Erythroblast (primary cell): ENCODE measurements at places on chromosomes 11 and 22.

DNA sequence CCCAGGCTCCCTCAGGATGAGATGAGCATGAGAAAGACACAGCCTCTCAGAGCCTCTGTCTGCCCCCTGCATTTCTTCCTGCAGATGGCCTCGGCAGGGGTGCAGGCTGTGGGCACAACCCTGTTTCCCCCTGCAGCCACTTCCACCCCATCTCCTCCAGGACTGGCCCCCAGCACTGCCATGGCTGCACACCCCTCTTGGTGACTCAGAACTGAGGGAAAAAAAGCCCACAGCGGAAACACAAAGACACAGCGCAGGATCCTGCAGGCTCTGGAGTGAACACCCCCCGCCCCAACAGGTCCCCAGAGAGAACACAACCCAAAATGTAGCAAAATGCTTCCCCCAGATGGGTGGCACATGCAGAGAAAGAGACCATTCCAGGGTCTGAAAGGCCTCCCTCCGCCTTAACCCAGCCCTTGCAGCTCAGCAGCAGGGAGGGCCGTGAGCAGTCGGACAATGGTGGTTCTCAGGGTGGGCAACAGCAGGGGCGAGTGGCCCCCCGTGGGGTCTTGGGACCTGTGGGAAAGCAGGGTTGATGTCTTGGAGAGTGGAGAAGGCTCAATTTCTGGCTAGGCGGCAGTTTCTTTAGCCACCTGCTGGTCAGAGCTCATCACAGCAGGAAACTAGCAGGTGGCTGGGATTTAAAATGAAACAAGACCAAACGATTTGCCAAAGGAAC lies 8.0 kb downstream of the TUBGCP6 start:
- peak; percentile 24 for DNase-seq

GRCh38 chr11:27055065-27055682 lies 14.6 kb downstream of the BBOX1 start:
- DNase-seq = no peak

DNA sequence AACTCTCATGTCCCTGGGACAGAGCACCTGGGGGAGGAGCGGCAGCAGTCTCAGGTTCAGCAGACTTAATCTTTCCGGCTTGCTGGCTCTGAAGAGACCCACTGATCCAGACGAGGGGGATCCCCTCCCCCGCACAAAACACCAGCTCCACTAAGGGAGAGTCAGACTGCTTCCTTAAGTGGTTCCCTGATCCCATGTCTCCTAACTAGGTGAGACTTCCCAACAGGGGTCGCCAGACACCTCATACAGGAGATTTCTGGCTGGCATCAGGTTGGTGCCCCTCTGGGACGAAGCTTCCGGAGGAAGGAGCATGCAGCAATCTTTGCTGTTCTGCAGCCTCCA lies 157.2 kb upstream of the TMEM45B start:
- DNase-seq = no peak

DNA sequence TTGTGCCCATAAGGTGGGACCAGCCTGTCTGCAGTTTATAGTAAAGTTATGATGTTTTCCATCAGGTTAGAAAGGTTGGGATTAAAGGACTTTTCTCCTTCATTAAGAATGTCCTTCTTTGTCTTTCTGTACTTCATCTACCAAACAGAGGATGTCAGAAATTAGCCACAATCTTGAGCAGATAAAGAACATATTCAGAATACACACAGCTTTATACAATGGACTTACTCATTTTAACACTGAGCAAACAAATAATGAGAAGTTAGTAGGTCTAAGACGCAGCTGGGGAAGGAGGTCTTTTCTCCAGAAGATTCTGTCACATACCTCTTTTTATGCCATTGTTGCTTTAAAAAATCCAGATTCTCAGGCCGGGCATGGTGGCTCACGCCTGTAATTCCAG lies 57.0 kb upstream of the CYP2D6 start:
- DNase-seq = no peak

GRCh38 chr22:50560034-50560433 lies 2.7 kb downstream of the SYCE3 start:
- no peak for DNase-seq

GRCh38 chr11:73160005-73160760 lies 18.1 kb upstream of the FCHSD2 start:
- no peak for DNase-seq

DNA sequence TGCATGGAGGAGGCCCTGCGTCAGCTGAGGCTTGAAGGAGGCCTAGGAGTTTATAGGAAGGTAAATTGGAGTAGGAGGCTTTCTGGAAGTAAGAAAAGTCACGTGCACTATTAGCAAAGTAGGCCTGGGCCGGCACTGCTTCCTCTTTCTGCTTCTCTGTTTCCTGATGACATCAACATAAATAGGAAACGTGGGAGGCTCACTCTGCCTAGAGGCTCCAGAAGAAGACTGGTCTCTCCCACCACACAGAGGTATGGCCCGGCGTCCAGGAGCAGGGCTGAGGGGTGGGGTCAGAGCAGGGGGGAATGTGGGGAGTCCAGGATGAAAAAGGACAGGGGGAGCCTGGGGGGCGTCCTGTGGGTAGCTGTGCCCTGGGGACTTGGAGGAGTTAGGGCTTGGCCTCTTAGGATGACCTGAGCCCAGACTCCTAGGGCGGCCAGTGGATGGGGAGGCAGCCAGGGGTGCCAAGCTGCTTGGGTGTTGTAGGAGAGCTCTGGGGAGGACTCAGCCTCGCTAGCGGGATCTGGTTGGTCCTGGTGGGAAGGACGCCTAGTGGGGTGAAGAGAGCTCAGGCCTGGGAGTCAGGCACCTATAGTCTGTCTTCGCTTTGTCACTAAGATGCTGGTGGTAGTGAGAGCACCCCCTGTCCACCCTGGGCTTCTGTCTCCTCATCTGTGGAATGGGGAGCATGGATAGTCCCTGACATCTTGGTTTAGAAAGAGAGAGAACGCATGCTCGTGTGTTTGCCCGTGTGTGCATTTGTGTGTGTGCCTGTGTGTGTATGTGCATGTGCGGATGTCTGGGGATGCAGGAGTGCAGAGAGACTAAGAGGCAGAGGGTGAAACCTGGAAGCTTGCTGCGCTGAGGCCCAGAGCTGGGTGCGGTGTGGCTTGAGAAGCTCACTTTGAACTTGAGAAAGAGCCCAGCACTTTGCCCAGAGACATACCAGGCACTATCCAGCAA lies at the start of gene CSF2RB:
TSS of gene CSF2RB (plus strand) at position 202 of the 963 bp plus-strand sequence. CDS start 8,580 bp downstream, outside the sequence.
- DNase-seq = peak; percentile 49

DNA sequence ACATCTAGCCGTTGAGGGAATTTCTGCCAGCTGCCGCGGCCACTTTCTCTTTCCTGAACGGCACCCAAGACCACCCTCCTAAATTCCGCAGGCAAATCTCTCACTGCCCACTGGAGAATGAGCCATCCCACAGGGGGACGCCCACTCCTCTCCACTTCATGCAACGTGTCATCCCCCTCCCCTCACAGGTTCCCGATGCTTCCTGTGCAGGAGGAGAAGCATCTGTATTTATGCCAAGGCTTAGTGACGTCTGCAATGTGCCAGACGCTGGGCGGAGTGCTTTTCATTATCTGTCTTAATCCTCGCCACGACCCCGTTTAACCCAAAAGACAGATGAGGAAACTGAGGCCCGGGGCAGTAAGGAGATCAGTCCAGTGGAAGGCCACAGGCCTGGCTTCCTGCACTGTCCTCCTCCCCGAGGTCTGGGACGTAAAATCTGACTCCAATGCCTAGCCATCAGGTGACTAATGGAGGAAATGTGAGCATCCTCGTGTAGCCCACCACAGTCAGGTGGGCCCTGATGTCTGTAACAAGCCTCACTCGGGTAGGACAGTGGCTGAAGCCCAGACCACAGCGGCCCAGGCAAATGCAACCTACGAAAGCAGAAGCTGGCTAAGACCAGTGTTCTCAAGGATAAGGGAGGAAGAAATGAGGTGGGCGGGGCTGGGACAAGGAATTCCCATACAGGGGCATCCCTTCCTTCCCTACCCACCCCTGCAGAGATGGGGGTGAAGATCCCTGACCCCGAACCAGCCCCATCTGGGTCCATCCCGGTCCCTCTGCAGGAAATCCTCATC lies 23.1 kb downstream of the MN1 start:
- no peak for DNase-seq

GRCh38 chr11:25535467-25536272 lies 796.3 kb upstream of the ANO3 start:
- no peak for DNase-seq

- DNase-seq = no peak
Measured at GRCh38 chr22:20223421-20224255, 44.5 kb downstream of the RTN4R start.

- DNase-seq = no peak
Measured at GRCh38 chr11:28400331-28401100, 292.3 kb downstream of the METTL15 start.

- no peak for DNase-seq
Measured at GRCh38 chr11:28491431-28491830, 383.2 kb downstream of the METTL15 start.

GRCh38 chr11:63816166-63816565 lies 2.9 kb downstream of the SPINDOC start:
- DNase-seq = no peak

DNA sequence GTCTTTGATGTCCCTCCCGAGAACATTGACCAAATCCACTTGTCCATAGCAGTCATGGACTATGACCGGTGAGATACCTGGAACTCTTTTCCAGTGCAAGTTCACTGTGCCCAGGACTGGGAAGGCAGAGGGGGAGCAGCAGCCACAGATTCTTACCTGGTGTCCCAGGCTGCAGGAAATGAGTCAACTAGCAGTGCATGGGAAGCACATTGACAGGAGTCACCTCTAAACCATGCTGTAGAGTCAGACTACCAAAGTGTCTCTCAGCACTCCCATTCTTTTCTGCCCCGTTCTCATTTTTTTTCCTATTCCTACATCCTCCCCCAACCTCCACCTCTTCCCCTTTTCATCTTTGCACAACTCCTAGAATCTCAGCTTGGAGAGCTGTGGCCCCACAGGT lies 67.2 kb upstream of the OLFML1 start:
- no peak for DNase-seq

GRCh38 chr22:44396727-44397722 lies 84.3 kb upstream of the SHISAL1 start:
- DNase-seq = no peak

- DNase-seq = no peak
Measured at GRCh38 chr11:120288021-120288420, 37.1 kb upstream of the TLCD5 start.

- DNase-seq = no peak
Measured at GRCh38 chr11:76313271-76313670, 67.7 kb downstream of the THAP12 start.

DNA sequence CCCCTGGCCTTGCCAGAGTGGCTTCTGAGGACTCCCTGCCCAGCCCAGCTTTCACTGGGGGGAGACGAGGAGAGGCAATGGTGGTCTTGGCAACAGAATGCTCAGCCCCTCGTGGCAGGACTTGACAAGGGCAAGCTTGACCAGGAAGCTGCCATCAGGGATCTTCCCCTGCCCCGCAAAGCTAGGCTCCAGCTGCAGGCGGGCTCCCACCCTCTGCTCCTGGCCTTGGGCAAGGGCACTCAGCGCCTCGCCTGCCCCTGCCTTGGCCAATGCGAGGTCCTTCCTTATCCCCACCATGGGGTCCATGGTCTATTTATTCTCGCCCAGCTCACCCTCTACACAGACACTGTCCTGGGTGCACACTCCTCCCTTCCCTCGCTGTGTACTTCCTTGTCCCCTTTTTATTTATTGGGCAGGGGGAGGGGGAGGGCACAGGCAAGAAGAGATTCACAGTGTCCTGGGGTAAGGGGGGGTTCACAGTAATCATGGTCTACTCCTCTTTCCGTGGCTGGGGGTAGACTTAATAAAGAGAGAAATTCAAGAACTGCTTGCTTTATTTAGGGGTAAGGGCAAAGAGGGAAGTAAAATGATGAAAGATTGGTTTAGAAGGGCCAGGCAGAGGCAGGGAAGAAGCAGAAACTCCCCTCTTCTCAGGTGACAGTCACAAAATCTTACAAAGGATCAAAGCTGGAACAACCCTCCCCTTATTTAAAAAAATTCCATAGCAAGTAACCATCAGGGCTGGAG lies 1.6 kb downstream of the GPHA2 start:
- no peak for DNase-seq

DNA sequence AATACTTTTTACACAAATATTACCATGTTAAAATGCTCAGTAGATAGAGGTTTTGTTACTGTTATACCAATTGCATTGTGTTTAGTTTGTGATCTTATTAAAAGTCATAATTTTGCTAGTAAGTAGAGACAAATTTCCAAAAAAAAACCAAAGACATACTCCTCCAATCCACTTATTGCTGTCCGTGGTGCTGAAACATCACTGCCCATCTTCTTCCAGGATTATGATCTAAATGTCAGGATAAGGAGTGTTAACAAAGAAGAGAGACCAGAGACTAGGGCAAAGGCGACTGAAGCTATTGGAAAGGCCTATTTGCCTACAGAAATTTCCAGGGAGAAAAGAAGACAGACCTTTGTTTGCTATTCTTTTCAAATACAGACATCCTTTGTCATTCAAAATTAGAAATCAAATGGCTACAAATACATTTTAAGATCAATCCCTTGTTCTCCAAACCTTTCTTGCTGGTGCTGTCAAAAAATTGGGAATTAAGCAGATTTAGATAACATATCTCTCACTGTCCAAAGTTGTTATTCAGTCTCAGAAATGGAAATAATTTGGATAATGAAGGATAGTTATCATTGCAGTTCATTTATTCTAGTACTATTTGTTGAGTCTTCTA lies 199.7 kb downstream of the C11orf91 start:
- DNase-seq = peak; percentile 13

- no peak for DNase-seq
Measured at GRCh38 chr11:47020793-47021526, 84.4 kb downstream of the CSTPP1 start.

- no peak for DNase-seq
Measured at GRCh38 chr11:116808262-116809175, 14.6 kb downstream of the APOA4 start.

DNA sequence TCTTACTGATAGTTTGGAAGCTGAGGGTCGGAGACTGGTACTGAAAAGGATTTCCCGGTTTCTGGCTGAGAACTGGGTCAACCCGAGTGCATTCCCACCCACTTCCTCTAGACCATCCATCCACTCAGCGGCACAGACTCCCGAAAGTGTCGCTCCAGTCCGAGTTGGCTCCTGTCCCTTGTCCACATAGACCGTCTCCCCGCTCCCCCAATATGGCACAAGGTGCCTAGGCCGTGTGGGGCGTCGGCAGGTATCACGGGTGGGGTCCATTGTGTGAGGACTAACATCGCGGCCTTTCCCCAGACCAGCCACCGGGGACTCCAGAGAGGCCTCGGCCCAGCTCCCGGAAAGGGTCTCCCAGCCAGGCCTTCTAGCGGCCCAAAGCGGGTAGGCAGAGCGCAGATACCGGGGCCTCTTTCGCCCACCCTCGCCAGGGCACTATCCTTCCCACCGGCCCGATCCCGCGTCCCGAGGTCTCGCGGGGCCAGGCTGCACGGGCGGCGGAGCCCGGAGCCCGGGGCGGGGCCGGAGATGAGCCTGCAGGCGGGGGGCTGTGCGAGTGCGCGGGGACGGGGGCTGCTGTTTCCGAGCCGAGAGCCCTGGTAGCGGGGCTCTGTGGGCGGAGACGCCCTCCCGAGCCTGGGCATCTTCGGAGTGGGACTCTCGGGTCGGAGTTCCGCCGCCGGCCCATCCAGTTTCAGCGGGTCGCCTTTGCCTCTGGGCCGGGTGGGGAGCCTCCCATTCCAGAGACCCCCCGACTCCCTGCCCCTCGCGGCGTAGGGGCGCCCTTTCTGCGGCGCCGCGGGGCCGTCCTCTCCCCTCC lies 21.1 kb downstream of the SERPINH1 start:
- peak; percentile 86 for DNase-seq

GRCh38 chr11:31943056-31943780 lies 132.1 kb upstream of the PAX6 start:
- DNase-seq = no peak

- no peak for DNase-seq
Measured at GRCh38 chr11:126647735-126648134, 292.2 kb downstream of the ST3GAL4 start.
